ENCODE measurements at places on chromosomes 7 and 10.

DNA sequence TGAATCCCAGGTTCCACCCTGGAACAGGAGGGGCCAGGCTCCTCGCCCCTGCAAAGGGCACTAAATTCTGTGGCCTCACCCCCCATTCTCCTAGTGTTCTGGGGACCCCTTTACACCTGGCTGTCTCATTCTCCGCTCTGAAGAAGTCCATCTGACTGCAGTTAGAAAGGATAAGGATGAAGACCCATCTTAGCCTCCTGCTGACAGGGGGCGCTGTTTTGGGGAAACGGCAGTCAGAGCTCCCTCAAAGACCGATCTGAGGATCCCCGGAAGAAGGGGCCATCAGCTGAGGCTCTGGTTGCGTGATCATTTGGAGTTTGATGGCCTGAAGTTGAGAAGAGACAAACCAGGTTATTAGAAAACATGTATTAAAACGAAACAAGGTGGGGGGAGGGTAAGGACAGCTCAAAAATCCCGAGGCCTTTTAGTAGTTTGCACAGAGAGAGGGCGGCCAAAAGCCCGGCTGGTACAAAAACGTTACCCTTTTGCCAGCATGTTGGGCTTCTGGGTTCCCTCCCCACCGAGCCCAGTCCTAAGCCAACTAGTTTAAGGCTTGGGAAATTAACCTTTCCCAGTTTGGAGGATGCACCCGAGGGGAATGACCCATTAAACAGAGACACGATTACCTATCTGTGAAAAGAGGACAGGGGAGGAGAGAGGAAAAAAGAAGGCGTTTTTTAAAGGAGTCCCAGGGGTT is 102.8 kb downstream of the CHN2 start:
- no peak for DNase-seq

- no peak for DNase-seq
These were observed at the start of gene TMEM130 for GRCh38 chr7:98869597-98870120. TMEM130 (minus strand) TSS chr7:98870014; CDS start chr7:98869861, 153 bp downstream.

GRCh38 chr7:11747715-11748485 is 84.1 kb downstream of the THSD7A start:
- no peak for DNase-seq

- no peak for DNase-seq
These were observed 57.3 kb upstream of the CAMK2B start for GRCh38 chr7:44382459-44383265.

DNA sequence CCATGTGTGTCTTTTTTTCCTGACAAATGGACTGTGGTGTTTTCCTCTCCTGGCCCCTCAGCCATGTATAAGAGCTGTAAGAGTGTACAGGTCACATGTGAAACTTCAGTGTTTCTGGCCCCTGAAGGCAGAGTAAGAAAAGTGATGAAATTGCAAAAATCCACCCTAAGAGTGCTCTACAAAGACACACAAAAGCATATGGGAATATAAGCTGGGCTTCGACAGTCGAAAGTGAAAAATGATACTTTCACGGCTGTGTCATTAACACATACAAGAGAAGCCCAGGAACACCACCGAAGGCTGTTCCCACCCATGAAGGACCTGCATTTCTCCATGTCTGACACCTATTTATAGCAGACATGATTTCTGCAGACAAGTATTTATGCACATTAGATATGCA is 192.2 kb downstream of the PARD3 start:
- DNase-seq = no peak

- no peak for DNase-seq
These were observed 501.6 kb downstream of the GALNT17 start for GRCh38 chr7:71633551-71634008.

GRCh38 chr10:104293011-104293410 is 24.0 kb downstream of the GSTO2 start:
- DNase-seq = no peak

DNA sequence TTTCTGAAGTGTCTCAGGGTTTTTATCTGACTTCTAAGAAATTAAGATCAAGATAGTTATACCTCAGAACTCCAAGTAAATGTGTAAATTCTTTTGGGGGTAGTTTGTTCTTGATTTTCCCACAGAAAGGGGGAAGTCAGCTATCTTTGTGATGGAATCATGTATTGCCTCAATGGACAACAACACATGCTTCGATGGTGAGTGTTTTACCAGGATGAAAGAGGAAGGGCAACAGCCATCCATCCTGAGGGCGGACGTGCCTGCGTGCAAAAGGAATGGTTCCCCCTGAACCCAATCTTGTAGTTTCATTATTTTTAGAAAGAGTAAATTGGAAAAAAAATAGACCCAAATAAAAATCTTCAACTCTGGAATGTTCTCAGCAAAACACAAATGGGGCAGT is 67.2 kb upstream of the ZPBP start:
- DNase-seq = no peak

GRCh38 chr10:12844811-12845483 is 156.6 kb downstream of the CCDC3 start:
- no peak for DNase-seq

GRCh38 chr10:117934477-117934876 is 112.3 kb downstream of the RAB11FIP2 start:
- no peak for DNase-seq

DNA sequence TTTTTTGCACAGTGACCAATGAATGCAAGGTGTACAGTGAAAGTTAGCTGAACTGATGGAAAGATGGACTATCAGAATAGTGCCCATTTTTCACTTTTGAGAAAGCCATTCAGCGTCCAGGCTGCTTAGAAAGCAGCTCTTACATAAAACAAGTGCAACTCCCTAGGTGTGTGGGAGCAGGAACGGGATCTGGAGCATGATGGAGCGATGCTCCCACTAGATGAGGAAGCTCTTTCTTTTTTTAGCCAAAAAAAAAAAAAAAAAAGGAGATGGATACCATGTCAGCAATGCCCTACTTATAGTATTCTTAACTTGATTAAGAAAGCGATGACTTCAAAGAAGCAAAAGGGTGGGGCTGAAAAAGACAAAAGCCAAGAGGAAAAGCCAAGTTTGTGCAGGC is 925.5 kb downstream of the GATA3 start:
- no peak for DNase-seq

DNA sequence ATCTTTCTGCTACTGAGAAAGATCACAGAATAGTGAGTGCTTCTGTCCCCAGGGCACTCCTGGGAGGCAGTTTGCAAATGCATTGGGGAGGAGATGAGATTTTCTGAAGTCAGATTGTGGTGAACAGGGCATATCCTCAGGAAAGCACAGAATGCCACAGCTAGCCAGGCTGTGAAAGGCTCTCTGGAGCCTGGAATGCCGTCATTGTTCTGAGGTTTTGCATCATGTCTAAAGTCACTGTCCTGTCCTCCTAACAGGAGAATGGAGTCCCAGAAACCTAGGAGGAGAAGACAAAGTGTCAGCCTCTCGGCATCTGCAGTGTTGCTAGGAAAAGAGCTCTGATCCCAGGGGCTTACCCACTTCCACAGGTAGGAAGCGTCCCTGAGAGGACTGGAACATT is 69.2 kb upstream of the IGFBP3 start:
- DNase-seq = no peak

- DNase-seq = no peak
These were observed 62.2 kb downstream of the GSAP start for GRCh38 chr7:77353911-77354310.

DNA sequence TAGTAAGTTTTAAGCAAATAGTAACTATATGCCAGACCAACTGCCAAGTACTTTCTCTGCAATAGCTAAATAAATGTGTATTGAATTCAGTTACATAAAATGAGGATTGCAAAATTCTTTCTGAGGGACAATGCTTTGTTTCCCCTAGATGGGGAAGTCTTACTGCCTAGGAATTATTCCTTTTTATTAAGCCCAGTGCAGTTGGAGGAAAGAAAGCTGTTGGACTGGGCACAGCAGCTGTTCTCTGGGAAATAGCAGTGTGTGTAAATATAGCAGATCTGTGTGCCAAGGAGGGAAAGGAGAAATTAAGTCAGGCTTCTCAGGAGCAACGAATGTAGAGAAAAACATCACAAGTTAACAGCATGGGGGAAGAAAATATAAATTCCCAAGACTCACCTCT is 77.1 kb downstream of the SEC23IP start:
- no peak for DNase-seq

DNA sequence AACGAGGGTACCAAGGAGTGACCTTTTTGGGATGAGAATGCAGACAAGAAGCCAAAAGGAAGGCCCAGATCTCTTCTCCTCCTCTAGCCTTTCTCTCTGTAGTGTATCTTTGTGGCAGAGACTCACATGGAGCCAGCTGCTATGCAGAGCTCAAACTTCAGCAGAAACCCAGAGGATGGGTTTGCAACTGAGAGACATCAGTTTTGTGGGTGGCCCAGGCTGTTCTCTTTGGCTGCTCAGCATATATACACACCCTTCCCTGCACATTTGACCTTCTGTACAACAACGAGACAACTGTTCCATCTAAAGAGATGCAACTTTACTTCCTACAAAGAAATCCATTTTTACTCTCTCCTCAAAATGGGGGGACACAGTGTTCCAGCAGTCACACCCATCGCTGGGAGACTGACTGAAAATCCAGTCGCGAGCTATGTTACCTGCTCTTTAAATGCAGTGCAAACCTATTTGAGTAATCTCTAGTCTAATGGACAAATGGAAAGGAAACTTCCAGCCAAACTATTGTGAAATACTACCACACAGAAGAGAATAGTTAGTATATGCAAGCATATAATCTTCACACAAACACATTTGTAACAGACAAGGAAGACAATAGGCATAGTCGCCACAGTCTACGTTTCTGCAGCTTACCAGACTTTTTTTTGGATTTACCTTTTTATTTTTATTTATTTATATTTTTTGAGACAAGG is 51.2 kb downstream of the GTF2I start:
- no peak for DNase-seq

DNA sequence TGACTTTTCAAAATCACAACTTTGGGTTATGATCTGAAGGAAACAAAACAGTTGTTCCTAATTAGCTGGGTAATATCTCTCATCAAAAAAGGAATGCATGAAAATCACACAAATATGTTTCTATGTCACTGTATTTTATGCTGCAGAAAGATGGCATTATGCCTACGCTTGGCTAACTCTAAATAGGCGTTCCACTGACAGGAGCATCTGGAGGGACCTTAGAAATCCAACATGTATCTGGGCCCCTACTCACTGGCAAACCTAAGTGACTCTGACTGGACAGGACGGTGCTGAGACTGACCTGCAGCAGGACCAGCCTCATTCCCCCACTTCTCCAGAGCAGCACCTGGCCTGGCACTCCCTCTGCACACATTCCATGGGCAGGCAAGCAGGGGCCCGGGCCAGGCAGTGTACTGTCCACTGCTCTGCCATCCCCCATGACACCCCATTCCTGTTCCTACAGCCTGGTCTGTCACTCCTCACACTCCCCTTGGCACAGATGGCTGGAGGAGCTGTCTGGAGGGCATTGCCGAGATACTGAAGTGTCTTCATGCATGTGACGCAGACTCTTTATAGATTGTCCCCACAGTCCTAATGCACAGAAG is 2.6 kb upstream of the MYL7 start:
- DNase-seq = no peak

GRCh38 chr10:66680886-66681285 is 244.9 kb upstream of the LRRTM3 start:
- no peak for DNase-seq

DNA sequence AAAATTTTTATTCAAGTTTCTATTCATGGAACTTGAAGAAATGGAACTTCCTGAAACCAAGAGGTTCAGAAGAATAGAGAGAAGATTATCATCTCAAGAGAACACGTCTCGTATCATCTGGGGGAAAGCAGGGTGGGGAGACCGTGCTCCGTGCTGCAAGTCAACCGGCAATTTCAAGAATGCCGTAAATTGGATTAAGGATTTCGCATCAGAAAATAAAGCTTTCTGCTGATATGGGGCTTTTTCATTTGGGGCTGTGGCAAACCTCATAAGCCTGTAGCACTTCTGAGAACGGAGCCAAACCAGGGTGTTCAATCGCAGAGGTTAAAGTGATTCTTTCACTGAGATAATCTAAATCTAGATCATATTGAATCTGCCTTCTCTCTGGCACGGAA is 150.1 kb upstream of the NPS start:
- DNase-seq = no peak

- no peak for DNase-seq
These were observed 193.0 kb upstream of the CELF2 start for GRCh38 chr10:10824591-10825148.

GRCh38 chr7:99325001-99325493 is 651 bp upstream of the ARPC1A start:
- DNase-seq = no peak

GRCh38 chr10:88062798-88063472 is 199.5 kb downstream of the PTEN start:
- DNase-seq = no peak

GRCh38 chr10:18164748-18165361 is 24.6 kb downstream of the CACNB2 start:
- no peak for DNase-seq

- DNase-seq = no peak
These were observed 89.3 kb downstream of the SEMA3C start for GRCh38 chr7:80829527-80829926.

- no peak for DNase-seq
These were observed 283.4 kb downstream of the GRID1 start for GRCh38 chr10:86083206-86083605.

DNA sequence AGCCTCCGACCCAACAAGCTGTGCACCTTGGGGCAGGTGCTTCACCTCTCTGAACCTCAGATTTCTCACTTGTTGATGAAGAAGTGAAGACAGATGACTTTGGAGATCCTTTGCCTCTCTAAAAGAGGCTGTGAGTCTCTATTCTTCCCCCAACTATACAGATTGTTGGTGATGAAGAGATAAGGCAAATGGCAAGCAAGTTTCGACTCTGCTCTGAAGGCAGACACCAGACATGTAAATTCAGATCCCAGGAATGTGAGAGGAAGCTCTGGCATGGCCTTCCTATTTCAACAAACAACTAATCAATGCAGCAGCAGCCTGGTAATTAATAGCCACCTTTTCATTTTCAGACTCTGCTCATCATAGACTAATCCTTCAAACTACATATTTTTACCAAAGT is 74.2 kb upstream of the EGR2 start:
- no peak for DNase-seq

DNA sequence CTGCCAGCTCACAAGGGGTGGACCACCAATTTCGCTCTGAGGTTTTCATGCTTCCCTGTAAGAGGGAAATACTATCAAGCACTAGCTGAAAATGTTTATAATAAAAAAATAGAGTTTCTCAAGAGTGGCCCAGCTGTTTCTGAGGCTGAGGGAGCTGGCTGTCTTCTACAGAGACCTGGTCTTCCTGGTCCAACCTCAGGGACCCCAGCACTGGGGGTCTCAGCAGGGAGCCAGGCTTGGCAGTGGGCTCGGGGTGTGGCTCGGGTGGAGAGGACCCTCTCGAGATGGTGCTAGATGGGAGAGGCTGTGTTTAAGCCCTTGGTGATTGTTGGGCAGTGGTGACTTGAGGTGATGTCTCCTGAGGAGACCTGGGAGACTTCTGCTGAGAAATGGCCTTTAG is 87.3 kb upstream of the SHH start:
- DNase-seq = no peak

All from stimulated activated CD4-positive, alpha-beta T cell treated with anti-CD3 and anti-CD28 coated beads, Interleukin-4, amount 100 ng/mL, for 4 hours (primary cell).